Vagina (tissue), 2 donors: ENCODE measurements at places on chromosomes 16 and 17. TPM values are rescaled to one million over a fixed set of nuclear protein-coding genes. Genes with fewer than 3 reads are reported as not detected.
A peak's percentile ranks its signal among the peaks of the same experiment; 100 is the strongest.

- DNase-seq, result peak; percentile 80
Measured at GRCh38 chr16:66524601-66525164, 25.2 kb downstream of the TK2 start.

Gene SECTM1
- total RNA-seq, result 37.1 TPM

DNA sequence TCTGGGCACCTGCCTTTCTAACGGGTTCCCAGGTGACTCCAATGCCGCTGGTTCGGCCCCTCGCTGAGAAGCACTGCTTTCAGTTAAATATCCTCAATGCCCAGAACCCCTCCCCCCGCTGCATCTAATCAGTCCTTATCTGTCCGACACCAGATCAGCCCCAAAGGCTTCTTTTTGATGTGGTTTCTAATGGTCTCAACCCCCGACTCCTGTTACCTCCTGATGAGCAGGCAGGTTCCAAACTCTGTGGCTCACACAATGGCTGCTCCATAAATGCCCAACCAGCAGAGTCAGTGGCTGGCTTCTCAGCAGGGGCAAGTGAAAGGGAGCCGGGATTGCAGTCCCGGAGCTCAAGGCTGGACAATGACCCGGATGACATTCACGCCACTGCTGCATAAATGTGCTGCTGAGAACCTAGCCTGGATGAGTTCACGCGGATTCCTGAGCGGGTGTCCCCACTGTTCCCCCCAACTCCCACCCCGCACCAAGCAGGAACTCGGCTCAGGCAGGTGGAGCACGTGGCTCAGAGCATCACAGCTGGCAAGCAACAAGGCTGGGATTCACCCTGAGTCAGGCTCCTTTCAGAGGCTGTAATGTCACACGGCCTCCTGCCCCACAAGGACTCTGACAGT is 1.0 kb upstream of the SLC38A8 start:
- DNase-seq, result no peak

DNA sequence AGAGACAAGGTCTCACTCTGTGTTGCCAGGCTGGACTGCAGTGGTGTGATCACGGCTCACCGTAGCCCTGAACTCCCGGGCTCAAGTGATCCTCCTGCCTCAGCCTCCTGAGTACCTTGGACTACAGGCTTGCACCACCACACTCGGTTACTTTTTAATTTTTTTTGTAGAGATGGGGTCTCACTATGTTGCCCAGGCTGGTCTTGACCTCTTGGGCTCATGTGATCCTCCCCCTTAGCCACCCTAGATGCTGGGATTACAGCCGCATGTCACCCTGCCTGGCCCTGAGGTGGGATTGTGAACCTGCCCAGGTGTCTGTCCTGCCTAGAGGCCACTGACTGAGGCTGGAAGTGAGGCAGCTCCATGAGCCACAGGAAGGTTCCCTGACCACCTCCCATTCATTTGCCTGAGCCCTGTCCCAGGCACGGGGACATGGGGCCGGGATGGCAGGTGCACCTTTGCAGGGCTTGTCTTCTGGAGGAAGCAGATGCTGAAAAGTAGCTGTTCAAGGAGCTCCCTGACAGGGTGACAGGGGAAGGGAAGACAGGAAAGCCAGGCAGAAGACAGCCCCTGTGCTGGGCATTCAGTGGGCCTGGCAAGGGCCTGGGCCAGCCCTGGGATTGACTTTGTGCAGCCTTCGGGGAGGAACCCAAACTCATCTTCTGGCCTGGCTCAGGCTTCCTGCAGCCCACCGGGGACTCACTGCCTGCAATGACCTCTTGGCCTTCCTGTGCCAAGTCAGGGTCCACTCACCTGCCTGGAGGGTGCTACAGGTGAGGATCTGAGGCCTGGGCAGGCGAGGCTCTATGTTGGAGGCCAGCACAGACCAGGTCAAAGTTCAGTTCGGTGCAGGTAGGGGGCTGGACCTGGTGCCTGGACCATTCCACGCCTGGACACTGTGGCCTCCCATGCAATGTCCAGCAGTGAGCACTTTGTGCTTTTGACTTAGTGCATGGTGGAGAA is 8.1 kb upstream of the NOTUM start:
- DNase-seq, result no peak

Gene IRF8
- total RNA-seq, result 7.6 TPM

- no peak for DNase-seq
Measured at GRCh38 chr16:14389359-14389758, 240.7 kb downstream of the PARN start.

- DNase-seq, result no peak
Measured at GRCh38 chr17:57945996-57946797, 9.0 kb downstream of the CUEDC1 start.

Gene KCNH6
- not detected for total RNA-seq

- DNase-seq, result no peak
Measured at GRCh38 chr16:29761882-29762281, 16.1 kb upstream of the C16orf54 start.
